Amygdala (tissue), 56 donors: ENCODE measurements at places on chromosomes 7 and 10.

DNA sequence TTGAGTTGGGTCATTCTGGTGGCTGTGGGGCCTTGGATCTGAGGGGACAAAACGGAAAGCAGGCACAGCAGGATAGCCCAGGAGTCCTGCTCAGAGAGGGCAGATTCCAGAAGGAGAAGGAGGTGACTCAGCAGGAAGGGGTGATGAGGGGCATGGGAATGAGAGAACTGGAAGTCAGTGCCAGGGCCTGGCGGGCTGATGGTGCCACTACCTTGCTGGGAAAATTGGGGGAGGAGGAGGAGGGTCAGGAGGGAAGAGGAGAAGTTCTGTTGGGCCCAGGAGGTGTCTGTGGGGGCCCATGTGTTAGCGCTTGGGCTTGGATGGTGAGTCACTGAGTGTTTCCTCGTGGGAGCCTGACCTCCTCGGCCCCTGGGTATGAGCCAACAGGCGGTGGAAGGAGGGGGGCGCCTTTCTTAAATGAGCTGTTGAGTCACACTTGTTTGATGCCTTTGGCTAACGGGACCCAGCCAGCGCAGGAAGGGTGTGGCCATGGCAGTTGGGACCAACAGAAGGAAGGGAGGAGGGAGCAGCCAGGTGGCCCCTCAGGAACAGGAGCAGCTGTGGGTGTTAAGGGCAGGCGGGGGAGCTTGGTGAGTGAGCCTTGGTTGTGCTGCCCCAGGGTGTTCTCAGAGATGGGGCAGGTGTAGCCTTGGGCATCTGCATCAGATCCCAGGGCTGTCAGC is 130.0 kb upstream of the BTBD16 start:
- DNase-seq = no peak

- DNase-seq = no peak
Measured at GRCh38 chr7:43766564-43766963, 8.1 kb downstream of the BLVRA start.

DNA sequence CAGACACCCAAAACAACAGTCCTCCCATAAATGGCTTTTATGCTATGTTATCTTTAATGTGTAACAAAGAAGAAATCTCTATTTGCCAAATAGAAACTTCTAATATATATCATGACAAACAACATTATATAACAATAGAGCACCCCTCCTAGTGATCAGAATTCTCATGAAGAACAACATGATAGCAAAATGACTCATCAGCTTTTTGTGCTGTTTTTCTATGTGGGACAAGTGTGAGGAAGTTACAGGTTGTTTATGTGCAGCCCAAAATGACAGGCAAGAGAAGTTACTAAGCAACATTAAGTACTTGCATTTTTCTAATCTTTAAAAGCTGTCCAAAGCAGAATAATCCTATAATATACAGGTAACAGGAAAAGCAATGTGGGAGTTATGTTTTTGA is 7.7 kb downstream of the DGKB start:
- no peak for DNase-seq

- DNase-seq = no peak
Measured at GRCh38 chr7:53993224-53993623, 549.0 kb upstream of the VSTM2A start.

DNA sequence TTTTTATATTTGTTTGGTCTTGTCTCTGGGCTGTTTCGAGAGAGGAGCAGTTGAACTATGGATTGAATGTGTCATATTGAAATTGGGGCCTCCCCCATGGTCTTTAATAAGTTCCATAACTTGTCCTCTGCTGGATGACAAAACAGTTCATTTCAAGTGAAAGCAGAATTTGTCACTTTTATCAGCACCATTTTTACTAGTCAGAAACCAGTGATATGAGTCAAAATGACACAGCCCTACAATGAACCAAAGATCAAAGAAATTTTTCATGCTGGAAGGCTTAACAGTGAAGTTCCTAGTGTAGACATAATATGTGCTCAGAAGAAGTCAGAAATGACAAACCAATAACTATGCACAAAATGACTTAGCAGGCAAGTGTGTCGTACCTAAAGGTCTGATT is 133.6 kb upstream of the VWC2 start:
- DNase-seq = no peak

DNA sequence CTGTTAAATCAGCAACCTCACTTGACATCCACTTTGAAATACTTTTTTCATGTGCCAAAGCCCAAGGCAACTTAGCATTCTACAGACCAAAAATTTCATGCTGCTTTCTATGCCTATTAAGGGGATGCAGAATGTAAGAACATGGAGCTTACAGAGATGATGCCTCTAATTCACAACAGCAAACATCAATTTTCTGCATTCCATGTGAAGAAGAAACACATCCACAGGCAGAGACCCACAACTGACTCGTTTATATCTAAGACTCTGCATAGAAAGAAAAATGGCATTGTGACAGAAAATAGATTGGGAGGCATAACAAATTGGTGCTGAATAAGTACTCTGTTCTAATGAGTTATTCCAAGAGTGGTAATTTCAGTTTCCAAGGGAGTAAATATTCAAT is 107.6 kb downstream of the SGMS1 start:
- no peak for DNase-seq

- DNase-seq = no peak
Measured at GRCh38 chr10:77006836-77007511, 630.6 kb downstream of the KCNMA1 start.

DNA sequence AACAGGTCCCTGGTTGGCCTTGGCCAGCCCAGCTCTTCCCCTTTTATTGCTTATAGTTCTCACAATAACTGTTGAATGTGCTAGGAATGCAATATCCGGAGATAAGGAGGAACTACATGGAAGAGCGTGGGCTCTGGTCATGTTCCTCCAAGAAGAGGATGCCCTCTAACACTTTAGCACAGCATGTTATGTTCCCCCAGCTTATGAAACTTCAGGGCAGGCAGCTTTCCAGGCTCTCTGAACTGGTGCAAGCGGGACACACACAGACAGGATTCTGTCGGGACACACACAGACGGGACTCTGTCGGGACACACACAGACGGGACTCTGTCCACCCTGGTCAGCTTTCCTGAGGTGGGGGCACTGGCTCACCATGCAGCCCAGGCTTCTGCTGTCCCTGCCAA is 141.6 kb downstream of the PKD1L1 start:
- no peak for DNase-seq

DNA sequence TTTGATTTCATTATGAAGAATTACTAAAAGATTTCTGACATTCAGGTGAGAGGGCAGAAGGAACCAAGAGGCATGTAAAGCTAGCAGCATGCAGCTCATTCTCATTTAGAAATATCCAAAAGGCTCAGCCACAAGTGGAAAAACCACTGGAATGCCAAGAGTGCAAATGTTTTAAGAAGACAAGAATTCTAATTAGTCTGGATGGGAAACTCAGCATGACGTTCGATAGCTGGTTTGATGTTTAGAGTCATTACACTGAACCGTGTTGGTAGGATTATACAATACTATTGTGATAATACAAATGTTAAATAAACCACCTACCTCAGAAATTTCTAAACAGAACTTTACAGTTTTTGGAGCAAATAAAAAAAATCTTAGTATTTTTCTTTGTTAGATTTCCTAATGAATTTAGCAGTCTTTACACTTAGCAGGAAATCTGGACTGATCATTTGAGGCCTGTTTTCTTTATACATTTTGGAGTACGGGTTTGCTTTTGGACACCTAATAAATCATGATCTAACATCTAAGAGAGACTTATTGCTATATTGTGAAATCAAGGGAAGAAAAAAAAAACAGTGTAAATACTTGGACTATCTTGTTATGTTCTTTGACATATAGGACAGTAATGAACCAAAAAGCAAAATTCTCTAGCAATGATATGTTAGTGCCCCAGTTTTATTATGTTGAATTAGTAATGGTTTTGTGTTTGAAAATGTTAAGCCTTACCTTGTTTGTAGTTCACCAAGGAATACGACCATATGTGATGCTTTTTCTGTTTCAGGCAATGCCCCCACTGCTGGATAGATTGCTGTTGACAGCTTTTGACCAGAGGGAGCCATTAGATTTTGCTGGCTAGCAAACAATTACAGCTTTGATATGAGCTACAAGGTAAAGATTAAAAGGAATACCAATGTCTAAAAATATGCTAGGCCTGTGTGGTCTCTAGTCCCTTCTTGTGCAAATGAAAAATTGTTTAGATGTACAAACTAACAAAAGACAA is 354.1 kb upstream of the SEMA3A start:
- DNase-seq = no peak

- no peak for DNase-seq
Measured at GRCh38 chr7:2503056-2503941, 16.3 kb upstream of the LFNG start.

GRCh38 chr10:121580276-121581116 is 17.7 kb downstream of the FGFR2 start:
- DNase-seq = no peak

- no peak for DNase-seq
Measured at GRCh38 chr10:101230183-101230917, 1.1 kb upstream of the LBX1 start.

DNA sequence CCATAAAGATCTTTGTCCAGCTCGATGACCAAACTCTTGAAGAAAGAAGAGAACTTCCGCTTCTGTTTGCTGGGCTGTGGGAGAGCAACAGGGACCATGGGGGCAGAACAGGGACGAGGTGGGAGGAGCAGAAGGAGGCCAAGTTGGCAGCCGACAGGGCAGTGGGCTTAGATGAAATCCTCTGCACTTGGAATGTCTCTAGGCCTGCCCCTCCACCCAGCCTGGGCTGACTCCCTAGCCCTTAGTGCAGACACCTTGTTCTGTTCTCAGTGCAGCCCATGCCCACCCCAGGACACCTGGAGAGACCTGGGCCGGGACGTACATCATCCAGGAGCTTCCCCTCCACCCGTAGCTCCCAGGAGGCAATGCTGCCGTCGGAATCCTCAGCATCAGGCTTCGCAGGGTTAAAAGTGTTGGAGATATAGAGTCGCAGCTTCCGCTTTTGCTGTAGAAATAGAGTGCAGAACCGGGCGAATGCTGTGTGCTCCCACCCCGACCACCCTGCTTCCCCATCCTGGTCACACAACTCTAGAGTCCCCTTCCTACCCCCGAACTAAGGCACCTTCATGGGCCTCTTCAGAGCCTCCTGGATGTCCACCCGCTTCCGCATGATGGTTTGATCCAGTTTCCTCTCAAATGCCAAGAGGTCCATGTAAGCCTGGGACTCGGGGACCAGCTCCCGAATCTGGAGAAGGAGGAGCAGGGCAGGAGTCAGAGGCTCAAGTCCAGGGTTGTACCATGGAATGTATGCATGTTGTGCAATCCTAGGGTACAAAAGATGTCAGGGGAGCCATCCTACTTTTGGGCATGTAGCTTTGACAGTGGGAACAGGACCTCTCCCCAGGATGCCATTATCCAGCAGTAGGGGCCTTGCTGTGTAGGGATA is 6.1 kb downstream of the SMARCD3 start:
- no peak for DNase-seq

DNA sequence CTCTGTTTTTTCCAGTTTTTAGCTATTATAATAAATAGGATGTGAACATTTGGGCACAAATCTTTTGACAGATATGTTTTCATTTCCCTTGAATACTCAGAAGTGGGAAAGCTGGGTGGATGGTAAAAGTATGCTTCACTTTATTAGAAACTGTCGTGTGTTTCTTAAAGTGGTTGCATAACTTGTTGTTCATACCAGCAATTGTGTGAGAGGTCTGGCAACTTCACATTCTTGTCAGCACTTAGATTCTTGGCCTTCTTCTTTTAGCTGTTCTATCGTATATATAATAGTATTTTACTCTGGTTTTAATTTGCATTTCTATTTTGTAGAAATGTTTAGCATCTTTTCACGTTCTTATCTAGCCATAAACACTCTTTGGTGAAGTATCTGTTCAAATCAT is 894.4 kb downstream of the KCNMA1 start:
- DNase-seq = no peak

GRCh38 chr10:5553400-5554170 is 28.8 kb downstream of the CALML3 start:
- no peak for DNase-seq

GRCh38 chr10:28130267-28130666 is 131.4 kb upstream of the ODAD2 start:
- DNase-seq = no peak

GRCh38 chr10:70324951-70325781 is 41.4 kb upstream of the NPFFR1 start:
- no peak for DNase-seq

GRCh38 chr7:116307253-116307652 is 96.9 kb downstream of the TES start:
- no peak for DNase-seq

DNA sequence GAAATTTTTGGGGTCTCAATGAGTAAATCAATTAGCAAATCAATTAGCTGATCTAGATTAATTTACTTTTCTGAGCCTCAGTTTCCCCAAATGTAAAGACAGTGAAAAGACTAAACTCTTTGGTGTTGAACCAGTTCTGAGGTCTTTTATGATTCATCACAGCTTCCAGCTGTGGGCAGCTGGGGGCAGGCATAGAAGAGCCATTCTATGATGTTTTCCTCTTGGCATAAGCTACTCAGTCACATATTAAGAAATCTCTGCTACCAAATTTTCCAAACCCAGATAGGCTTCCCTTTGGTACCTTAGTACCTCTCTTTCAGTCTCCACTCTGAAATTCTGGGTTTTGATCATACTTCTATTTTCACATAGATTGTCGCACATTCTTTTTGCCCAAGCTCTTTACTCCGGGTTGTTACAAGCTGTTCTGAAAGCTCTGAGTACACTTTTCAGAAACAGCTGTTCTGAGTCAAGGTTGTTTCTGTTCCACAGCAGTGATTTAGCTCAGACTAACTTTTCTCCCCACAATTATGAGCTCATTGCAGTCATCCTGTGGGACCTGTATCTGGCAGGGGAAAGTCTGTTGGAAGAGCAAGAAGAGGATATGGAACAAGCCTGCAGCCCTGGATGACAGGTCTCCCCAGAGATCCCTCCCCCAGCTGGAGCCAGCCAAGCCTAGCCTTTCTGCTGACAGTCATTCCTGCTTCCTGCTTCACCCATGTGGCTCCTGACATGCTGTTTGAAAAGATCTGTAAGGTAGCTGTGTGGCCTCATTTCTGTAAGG is 599.6 kb upstream of the GHITM start:
- no peak for DNase-seq

GRCh38 chr7:64999165-65000004 is 7.1 kb downstream of the ERV3-1 start:
- DNase-seq = no peak

DNA sequence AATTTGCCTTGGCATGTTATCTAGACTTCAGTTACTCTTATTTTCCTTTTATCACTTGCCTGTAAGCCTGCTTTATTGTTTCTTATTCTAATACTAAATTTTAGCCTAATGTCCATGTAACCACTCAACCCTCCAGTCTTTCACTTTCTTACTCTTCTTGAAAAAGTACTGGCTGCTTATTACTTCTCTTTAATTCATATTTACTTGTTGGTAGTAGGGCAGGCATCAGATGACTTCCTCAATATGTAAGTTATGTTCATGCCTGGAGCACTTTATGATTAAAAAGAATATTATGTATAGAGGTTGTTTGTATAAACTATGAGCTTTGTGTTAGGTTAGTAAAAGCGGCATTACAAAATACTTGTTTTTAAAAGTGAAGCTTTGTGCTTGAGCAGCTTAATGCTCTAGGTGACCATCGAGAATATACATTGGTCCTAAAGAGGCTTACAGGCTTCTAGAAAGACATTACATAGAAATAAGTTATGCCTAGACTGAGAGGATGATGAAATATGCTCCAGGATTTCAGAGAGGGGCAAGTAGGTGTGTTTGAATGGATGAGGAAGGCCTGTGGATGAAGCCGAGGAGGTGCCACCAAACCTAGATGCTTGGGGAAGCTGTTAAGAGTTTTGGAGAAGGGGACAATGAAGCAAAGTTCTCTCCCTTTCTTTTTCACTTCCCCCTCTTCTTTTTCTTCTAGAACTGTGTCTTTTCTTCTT is 207.1 kb upstream of the HDAC9 start:
- DNase-seq = no peak

- no peak for DNase-seq
Measured at GRCh38 chr10:29709484-29710002, 74.8 kb upstream of the SVIL start.
